LoVo (cell line): ENCODE measurements at places on chromosomes 2 and 18.

DNA sequence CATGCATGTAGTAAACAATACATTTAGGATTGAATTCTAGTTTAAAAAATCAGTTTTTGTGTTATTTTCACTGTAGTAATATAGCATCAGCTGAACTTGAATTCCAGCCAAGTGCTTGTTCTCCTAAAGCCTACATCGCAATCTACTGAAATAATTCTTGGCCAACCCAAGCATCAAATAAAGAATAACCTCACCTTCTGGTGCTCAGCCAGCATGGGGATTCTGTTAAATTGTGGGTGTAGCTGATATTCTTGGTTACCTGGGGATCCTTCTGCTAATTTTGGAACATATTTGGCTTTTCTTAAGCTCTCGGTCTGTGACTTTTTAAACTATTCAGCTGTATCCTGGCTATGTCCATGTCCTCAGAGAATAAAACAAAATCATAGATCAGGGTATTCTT lies 248.8 kb downstream of the NRXN1 start:
- DNase-seq = no peak

GRCh38 chr2:71683070-71683469 lies 229.7 kb downstream of the DYSF start:
- DNase-seq = no peak

- DNase-seq = no peak
Observed at GRCh38 chr2:21800356-21800755, 676.6 kb downstream of the TDRD15 start.

DNA sequence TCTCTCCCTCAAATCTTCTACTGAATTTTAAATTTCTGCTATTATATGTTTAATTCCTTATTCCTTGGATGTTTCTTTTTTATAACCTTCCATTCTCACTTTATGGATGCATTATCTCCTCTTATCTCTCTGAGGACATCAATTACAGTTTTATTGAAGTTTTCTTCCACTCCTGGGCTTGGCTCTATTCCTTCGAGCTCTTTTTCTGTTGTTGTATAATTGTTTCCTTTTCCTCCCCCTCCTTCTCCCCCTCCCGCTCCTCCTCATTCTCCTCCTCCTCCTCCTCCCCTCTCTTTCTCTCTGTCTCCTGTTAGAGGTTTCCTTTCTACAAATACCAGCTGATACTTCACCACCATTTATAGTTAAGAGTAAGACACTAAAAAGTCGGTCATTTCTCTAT lies 209.8 kb downstream of the ZBTB7C start:
- DNase-seq = no peak

DNA sequence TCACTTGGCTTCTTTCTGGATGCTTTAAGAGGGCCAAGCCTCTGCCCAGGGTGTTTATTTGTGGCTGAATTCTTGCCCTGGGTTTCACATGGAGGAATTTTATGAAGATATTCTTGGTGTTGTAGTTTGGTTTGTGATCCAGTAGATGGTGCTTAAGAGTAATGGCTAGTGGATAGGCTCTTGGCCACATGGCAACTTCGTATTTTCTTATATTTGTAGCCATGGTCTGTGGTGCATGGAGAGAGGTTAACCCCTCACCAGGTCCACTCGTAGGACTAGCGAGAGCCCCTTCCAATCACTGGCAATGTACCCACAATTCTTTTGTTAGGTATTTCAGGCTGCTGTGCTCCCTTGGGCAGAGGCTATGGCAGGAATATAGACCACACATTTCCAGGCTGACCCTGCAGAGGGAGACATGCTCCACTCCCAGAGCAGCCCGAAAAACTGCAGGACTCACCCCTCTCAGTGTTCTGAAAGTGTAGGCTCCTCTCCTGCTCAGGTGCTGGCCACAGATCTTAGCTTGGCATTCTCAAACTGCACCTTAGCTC lies 582.1 kb upstream of the SETBP1 start:
- no peak for DNase-seq

GRCh38 chr2:190984595-190984994 lies 29.4 kb downstream of the STAT1 start:
- no peak for DNase-seq
